ENCODE measurements at places on chromosomes 7 and 10.
A peak's percentile ranks its signal among the peaks of the same experiment; 100 is the strongest.

GRCh38 chr10:73879296-73880173, 5.2 kb upstream of the CAMK2G start:
- peak; percentile 91 for DNase-seq

- DNase-seq = no peak
Observed at GRCh38 chr7:44310221-44310848, 15.1 kb downstream of the CAMK2B start.

GRCh38 chr7:50497068-50497642, 47.0 kb upstream of the FIGNL1 start:
- no peak for DNase-seq

GRCh38 chr10:22365644-22366434, 20.5 kb downstream of the SPAG6 start:
- no peak for DNase-seq

DNA sequence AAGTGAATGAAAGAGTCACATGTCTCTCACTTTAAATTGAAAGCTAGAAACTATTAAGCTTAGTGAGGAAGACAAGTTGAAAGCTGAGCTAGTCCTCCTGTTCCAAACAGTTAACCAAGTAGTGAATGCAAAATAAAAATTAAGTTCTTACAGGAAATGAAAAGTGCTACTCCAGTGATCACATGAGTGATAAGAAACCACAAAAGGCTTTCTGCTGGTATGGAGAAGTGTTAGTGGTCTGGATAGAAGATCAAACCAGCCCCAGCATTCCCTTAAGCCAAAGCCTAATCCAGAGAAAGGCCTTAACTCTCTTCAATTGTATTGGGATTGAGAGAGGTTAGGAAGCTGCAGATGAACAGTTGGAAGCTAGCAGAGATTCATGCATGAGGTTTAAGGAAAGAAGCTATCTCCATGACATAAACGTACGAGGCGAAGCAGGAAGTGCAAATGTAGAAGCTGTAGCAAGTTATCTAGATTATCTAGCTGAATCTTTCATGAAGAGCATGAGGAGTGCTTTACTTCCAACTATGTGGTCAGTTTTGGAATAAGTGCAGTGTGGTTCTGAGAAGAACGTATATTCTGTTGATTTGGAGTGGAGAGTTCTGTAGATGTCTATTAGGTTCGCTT, 261.6 kb downstream of the MDFIC start:
- DNase-seq = no peak

- DNase-seq = no peak
Observed at GRCh38 chr7:37853468-37853867, 5.1 kb downstream of the NME8 start.

DNA sequence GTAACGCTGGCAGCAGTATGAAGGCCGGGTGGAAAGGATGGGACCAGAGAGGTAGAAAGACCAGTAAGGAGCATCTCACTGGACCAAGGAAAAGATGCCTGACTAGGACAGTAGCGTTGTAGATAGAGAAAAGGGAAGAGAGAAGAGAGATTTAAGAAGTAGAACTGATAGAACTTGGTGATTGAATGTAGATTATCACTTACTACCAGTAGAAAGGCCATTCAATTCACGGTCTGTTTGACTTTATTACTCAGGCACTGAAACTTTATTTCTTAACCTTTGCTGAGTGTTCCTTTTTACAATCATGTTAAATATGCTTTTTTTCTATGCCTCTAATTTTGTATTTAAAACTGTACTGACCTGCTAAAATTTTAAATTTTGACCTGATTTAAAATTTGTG, 12.2 kb downstream of the MCU start:
- no peak for DNase-seq

GRCh38 chr10:105195831-105196230, 554.7 kb downstream of the SORCS3 start:
- DNase-seq = no peak

GRCh38 chr7:151508991-151509390, 10.7 kb downstream of the RHEB start:
- DNase-seq = no peak

- DNase-seq = no peak
Observed at GRCh38 chr10:52631146-52631545, 141.4 kb downstream of the MBL2 start.

DNA sequence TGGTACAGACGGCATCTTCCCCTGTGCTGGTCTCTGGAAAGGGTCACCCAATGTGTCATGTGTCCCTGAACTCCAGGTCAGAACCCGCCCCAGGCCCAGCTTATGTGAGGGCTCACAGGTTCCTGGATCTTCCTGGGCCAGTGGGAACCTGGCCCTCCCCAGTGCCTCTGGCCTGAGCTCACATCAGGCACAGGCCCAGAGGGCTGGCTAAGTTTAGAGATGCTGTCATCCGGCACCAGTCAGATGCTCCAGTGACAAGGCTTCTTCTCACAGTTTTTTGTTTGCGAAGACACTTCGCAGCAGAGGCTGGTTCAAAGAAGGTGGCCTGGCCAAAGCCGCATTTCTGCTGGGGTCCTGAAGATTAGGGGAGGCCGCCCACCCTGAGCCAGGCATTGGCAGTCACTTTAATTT, 11.8 kb downstream of the CAMK2B start:
- DNase-seq = no peak

- DNase-seq = no peak
Observed at GRCh38 chr7:67550801-67551436, 554.3 kb downstream of the TYW1 start.

DNA sequence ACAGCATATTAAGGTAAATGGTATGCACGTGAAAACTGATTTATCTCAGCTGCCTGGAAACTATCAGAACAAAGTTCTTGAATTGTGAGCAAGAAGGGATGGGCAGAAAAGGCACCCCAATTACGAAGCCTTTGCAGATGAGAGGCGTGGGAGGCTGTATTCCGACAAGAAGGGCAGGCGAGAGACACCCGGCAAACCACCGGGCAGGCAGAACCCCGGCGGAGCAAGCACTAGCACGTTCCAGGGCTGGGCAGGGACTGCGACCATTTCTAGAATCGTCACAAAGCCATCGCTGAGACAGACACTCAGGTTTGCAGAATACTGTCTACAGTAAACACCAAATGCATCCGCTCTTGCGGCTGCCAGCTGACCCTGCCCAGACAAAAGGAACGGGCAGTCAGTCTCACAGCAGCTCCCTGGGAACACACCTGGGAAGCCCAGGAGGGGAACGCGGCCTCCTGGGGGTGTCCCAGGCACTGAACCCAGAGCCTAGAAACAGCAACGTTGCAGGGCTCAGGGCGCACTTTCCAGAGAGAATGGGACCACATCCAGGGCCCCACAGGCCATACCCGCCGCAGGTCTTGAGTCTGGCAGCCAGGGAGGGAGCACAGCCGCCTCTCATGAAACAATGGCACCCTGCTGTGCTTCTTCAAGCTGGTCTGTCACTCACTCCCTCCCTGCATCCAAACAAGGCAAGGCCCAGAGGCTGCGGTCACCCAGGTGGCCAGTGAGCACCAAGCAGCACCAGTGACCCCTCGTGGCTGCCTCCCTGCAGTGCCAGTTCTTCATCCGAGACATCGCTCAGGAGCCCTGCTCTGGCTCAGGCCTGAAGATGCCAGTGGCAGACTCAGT, 261.9 kb downstream of the PTPRN2 start:
- DNase-seq = no peak

DNA sequence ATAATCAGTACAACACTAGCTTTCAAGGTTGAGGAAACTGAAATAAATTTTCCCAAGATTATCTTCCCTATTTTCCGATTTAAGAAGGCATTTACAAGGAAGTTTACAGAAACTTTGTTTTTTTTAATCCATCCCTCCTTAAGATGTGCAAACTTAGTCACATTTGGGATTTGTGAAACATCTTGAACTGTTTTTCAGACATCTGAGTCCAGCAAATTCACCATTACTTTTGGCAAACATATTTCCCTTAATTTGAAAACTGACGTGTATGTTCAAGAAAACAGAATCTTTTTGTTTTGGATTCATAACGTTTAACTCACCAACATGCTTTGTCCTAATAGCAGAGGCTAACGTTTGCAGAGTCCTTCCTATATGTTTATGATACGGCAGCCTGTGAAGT, 19.5 kb downstream of the GLI3 start:
- no peak for DNase-seq

DNA sequence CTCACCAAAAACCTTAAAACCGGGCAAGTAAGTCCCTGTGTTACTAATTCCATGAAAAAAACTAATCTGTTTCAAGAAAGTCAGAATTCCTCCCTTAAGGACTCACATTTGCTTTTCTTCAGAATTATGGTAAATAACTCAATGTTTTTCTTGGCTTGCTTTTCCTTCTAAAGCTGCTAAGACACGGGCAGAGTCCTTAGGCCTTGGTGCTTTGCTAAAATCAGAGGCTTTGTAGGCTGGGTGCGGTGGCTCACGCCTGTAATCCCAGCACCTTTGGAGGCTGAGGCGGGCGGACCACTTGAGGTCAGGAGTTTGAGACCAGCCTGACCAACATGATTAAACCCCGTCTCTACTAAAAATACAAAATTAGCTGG, 32.0 kb downstream of the GNA12 start:
- no peak for DNase-seq

GRCh38 chr7:94351703-94352102, 43.0 kb upstream of the COL1A2 start:
- DNase-seq = no peak

DNA sequence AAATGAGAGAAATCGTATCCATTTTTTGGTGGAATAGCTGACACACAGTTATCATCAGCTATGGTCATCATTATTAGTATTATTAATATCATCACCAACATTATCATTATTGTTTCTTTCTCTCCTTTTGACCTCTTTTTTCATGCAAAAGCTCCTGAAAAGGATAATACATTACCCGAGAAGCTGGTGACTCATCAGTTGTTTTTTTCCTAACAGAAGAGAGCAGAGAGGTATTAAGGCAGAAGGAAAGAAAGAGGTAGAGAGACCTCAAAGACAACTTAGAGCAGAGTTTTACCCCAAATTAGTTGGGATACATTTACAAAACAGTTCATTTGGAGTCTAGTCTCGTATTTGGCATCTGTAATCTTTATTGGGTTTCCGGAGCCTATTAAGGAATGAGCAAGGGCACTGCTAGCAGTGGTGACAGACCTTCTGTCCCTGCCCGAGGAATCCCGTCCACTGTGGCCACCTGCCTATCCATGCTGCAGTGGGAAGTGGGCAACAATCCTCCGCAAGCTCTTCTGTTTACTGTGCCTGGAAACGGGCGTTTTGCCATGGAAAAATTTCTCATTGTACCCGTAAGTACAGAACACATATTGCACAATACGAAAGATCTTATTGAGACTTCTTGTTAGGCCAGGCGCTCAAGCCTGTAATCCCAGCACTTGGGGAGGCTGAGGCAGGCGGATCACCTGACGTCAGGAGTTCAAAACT, 170.0 kb upstream of the MKLN1 start:
- no peak for DNase-seq

- DNase-seq = no peak
Observed at GRCh38 chr7:16815001-16815400, 10.2 kb upstream of the AGR2 start.

DNA sequence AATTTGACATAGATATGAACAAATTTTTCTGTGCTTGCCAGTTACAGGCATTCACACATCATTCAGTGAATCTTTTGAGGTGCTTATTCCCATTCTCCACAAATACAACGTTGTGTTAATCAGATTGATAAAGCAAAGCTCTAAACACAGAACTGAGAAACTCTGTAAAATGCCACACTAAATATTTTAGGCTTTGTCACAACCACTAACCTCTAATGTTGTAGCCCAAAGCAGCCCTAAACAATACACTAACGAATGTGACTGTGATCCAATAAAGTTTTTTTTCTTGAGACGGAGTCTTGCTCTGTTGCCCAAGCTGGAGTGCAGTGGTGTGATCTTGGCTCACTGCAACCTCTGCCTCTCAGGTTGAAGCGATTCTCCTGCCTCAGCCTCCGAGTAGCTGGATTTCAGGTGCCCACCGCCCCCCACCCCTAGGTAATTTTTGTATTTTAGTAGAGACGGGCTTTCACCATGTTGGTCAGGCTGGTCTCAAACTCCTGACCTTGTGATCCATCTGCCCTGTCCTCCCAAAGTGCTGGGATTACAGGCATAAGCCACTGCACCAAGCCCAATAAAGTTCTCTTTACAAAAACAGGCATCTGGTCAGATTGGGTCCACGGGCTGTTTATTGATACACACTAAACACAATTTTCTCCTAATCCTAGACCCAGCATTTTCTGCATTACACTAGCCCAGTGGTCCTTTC, 6.9 kb downstream of the CYCS start:
- no peak for DNase-seq

DNA sequence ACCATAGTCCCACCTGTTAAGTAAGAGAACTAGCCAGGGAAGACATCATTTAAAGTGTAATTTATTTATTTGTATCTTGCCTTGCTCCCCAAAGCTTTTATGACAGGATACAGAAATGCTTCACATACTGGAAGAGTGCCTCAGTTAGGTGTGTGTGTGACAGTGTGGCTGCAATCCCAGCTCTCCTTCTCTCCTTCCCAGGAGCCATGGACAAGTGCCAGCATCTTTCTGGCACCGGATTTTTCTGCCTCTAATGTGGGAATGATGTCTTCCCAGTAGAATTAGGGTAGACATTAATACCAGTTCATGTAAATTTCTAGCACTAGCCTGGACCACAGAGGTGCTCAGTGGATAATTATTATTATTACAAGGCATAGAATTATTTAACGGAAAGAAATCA, 30.3 kb upstream of the ATXN7L1 start:
- no peak for DNase-seq

- DNase-seq = no peak
Observed at GRCh38 chr10:6995831-6996230, 415.0 kb downstream of the SFMBT2 start.

DNA sequence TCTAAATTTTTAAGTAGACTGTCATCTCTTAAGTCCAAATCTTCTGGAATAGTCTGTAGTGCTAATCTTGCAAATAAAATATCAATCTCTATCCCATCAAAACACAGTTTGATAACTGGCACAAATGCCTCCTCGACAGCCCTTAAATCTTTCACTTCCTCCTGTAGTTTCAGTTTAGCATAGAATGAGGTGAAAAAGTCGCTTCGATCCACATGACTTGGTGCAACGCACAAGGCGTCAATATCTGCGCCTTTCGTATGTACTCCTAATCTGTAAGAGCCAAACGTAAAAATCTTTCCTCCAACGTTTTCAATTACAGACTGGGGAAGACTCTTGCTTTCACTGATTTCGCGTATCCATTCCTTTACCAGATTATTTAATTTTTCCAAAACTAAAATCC, 603 bp downstream of the PAPOLB start:
- DNase-seq = no peak

GRCh38 chr7:21777921-21778320, 167.8 kb downstream of the CDCA7L start:
- DNase-seq = no peak

DNA sequence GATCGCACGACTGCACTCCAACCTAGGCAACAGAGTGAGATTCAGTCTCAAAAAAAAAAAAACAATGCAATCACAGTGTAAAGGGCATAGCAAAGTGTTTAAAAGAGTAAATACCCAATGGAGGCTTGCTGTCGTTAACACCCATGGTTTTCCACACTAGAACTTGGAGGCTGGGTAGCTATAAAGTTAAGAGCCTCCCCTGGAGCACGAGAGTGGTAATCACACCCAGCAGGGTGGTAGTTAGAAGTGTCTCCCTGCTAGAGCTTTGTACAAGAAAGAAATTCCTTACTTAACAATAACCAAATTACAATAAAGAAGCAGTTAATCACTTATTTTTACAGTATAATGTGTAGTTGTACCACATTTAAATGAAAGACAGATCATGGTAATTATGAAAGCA, 1078.9 kb downstream of the NRG3 start:
- no peak for DNase-seq

- no peak for DNase-seq
Observed at GRCh38 chr7:40156988-40157387, 22.2 kb downstream of the SUGCT start.

GRCh38 chr7:139661043-139661440, 116.8 kb downstream of the HIPK2 start:
- no peak for DNase-seq

- DNase-seq = no peak
Observed at GRCh38 chr7:146991596-146991995, 875.0 kb downstream of the CNTNAP2 start.
